ENCODE measurements at places on chromosomes 16 and 17.

DNA sequence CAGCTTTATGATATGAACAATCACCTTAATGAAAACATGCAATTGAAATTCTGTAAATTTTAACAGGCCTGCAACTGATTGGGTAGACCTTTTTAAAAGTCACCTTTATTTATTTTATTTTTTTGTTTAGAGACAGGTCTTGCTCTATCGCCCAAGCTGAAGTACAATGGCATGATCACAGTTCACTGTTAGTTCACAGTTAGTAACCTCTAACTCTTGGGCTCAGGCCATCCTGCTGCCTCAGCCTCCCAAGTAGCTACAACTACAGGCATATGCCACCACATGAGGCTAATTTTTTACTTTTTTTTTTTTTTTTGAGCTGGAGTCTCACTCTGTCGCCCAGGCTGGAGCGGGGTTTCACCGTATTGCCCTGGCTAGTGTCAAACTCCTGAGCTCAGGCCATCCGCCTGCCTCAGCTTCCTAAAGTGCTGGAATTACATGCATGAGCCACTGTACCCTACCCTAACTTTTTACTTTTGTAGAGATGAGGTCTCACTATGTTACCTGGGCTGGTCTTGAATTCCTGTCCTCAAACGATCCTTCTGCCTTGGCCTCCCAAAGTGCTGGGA, 28.0 kb downstream of the AP1G1 start:
- DNase-seq = no peak

GRCh38 chr17:52505601-52506000, 347.1 kb upstream of the CA10 start:
- DNase-seq = no peak

- no peak for DNase-seq
These were observed 444.1 kb upstream of the RBFOX1 start for GRCh38 chr16:6888531-6888930.

- DNase-seq = peak; percentile 76
These were observed 18.5 kb upstream of the ALDH3A1 start for GRCh38 chr17:19766421-19767270.

DNA sequence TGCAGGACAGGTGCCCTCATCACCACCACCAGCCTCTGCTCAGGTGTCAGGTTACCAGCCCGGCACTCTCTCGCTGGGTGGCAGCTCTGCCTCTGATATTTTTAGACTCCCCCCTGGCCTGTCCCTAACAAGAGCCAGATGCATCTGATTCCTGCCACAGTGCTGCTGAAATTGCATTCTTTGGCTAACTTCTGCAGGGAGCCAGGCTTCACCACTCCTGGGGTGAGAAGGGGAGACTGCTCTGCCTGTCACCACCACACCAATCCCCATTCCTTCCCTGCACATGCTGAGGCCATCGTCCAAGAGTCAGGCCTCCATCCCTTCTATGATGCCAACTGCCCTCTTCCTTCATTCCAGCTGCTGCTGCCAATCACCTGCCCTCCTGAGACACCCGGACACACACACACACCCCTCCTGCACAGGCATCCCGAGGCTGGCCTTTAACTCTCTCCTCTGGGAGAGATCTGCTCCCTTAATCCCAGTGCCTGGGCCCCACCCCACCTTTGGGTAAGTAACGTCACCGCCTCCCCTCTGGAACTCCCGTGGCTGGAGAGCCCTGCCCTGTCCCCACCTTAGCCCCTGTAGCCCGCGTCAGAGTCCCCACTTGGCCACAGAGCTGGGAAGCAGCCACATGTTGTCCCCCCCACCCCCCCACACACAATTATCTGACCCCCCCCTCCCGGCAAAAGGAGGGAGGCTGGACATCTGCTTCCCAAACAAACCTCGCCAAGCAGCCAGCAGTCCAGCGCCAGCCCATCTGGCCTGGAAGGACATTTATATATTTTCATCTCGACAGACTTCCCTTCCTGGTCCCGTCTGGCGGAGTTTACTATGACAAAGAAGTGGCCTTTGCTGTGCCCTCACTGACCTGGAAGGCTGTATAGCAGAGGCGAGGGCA, 2.8 kb downstream of the EMP2 start:
- DNase-seq = no peak

DNA sequence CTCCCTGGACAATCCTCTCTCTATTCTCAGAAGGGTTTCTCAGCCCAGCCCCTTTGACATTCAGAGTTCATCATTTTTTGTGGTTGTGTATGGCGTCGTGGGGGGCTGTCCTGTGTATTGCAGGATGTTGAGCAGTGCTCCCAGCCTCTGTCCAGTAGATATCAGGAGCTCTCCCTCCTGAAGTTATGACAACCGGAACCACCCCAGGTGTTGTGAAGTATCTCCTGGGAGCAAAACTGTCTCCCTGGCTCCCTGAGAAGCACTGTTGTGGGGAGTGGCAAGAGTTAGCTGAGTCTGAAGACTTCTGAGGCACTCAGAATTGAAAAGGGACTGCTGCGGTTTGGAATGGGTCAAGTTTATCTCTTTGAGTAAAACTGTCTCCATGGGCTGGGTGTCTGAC, 55.9 kb upstream of the MGAT5B start:
- DNase-seq = peak; percentile 94

DNA sequence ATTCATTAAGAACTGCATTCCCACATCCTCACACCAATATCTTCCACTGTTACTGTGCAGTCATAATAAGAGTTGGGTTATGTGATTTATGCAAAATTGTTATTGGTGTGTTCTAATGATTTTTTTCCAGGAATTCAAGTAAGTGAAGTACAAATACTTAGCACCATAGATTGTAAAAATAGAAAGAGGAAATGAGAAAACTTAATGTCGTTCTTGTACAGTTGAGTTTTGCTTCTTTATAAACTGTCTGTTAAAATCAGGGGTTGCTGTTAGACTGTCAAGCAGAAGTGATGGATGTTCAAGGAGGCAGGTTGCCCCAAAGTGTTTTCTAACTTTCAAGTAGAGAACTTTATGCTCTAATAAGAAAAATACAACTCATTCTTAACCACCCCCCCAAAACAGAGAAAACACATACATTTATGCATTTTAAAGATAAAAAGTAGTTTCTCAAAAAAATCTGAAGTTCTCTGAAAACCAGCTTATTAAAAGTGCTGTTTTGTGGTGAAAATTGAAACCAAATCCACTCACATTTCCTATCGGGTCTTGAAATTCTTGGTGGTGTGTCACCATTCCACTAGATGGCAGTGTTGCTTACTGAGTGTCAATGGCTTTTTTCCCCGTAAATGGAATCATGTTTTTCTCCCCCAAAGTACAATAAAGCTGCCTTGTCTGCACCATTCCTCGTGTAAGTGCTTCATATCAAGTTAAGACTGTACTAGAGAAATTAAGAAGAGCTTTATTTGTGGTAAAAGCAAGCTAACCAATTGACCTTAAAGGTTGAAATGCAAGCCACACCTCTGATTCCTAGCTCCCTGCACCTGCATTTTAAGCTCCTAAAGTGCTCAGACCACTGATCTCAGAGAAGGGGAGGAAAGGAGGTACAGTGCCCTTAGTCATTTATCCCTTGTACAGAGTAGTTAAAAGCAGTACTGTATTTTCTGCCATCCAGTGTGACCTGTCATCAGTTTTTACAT, 4.7 kb upstream of the IGSF6 start:
- peak; percentile 68 for DNase-seq

GRCh38 chr16:30903002-30903401, 6.6 kb downstream of the CTF1 start:
- DNase-seq = peak; percentile 47

DNA sequence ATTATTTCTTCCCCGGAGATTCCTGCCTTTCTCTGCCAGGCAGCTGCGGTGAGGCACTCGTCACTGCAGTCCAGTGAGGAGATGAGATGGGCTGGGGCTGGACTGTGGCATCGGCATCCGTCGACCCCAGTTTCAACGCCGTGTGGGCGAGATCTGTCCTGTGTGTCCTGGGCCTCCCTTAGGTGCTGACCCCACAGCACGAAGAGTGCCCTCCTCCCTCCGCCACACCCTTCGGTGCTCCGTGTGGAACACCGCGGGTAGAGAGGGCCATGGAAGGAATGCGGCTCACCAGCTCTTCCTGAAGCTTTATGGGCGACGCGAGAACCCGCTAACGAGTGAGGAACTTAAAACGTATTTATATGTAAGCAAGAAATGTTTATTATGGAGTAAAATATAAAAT, 17.6 kb downstream of the ACSF3 start:
- DNase-seq = no peak
